ENCODE measurements at places on chromosomes 11 and 22.

DNA sequence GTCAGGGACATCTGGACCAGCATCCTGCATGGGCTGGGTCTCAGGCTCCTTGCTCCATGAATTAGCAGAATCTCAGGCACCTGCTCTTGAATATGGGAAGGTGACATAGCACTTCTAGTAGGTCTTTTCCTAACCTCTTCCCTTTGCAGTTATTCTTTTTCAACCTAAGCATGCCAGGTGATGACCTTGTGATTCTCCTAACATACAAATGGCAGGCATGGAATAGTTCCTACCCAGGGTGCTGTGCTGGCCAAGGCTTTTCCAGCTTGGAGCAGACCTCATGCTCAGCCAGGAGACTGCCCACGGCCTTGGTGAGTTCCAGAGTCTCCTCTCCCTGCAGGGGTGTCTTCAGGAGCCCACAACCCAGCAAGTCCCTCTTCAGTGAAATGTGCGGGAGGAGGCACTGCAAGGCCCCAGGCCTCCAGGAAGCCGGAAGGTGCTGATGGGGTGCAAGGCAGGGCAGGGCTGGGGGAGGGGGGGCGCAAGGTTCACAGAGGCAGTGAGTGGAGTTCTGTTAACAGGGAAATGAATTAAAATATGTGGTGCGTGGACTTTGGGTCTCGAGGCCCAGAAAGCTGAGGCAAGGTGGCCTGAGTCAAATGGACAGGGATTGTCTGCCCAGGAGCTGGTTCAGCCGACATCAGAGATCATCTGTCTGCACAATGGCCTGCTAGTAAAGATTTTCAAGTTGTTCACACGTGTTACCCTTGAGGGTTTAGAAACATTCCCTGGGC is 75.9 kb upstream of the SEPTIN5 start:
- DNase-seq = no peak

GRCh38 chr11:102155676-102156075 is 45.4 kb downstream of the YAP1 start:
- no peak for DNase-seq

- no peak for DNase-seq
Observed at GRCh38 chr22:35315855-35316745, 16.4 kb downstream of the TOM1 start.

- no peak for DNase-seq
Observed at GRCh38 chr11:12799334-12799835, 125.2 kb downstream of the TEAD1 start.

All from germinal center (tissue), 1 donor.